Activated gamma-delta T cell treated with Interleukin-2 at 50 U/mL for 16 hours (primary cell): ENCODE measurements at places on chromosomes 3 and 15.
A peak's percentile ranks its signal among the peaks of the same experiment; 100 is the strongest.

DNA sequence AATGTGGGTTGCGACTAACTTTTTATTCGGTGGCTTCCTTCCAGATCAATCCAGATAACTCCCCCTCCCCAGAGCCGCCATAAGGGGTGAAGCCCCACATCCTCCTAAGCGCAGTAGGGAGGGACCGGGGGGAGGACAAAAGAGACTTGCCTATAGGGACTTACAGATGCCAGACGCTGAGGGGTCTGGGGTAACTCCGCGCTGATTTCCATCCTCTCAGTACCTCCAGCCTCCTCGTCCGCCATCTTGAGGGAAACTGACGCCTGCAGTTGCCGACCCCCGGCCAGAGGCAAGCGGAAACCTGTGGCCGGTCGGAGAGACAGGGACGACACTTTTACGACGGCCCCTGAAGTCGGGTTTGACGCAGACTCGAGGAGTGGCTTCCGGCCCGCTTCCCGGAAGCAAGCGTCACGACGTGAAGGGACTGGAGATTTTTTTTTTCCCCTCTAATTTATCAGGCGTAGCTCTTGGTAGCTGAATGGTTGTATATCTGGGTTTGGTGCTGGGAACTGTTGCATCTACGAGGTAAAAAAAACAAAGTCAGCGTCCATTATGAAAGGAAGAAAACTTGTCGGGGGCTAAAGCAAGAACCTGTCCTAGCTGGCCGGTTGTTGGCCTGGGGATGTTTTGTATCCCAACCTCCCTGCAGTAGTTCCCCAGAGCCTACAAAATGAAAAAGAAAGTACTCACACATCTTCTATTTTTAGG is at the start of gene UBR1:
TSS of gene UBR1 (minus strand) at position 261 of the 708 bp plus-strand sequence. CDS start at position 245, 16 bp downstream.
- DNase-seq: peak; percentile 83

- DNase-seq: no peak
Measured at GRCh38 chr3:72836416-72836815, 11.8 kb downstream of the SHQ1 start.

DNA sequence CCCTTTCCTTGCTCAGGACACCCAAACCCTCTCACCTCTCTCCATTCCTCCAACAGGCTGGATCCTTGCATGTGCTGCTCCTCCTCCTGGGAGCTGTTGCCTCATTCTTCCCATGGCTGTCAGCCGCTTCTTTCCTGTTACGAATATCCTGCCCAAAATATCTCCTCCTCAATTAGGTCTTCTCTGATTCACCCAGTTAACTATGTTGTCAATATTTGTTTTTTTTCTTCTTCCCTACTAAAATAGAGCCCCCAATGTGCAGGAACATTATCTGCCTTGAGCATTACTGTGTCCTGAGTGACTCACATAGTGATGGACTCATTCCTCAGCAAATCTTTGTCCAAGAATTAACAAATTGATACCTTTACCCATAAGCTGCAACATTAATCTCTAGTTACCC is 357.2 kb downstream of the CLSTN2 start:
- DNase-seq: no peak

GRCh38 chr3:15112011-15112410 is 13.1 kb upstream of the RBSN start:
- no peak for DNase-seq

DNA sequence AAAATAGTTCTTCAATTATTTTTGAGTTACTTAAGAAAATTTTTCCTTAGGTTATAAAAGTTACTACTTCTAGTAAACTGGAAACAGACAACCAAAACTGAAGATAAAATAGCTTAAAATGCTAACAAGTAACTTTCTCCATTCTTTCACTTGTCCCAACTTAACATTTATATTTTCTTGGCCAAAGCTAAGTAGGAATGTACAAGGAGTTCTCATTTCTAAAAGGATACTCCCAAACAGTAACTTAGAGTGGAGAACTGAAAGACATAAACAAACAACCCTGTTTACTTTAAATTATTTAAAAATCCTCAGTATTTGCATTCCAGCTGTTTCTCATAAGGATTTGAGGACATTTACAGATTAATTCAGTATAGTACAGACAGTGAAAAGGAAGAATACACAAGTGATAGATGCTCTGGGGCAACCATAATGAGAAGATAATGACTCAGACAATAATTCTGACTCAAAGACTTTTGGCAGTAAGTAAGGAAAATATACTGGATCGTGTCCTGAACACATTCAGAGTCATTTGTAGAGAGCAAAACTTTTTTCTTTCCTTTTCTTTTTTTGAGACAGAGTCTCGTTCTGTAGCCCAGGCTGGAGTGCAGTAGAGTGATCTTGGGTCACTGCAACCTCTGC is 29.2 kb upstream of the ANXA2 start:
- no peak for DNase-seq

GRCh38 chr15:29409890-29410289 is 140.3 kb upstream of the NSMCE3 start:
- DNase-seq: no peak
